ENCODE measurements at places on chromosomes 1 and 21.

GRCh38 chr1:107139833-107140702 lies 771 bp upstream of the NTNG1 start:
- no peak for DNase-seq

DNA sequence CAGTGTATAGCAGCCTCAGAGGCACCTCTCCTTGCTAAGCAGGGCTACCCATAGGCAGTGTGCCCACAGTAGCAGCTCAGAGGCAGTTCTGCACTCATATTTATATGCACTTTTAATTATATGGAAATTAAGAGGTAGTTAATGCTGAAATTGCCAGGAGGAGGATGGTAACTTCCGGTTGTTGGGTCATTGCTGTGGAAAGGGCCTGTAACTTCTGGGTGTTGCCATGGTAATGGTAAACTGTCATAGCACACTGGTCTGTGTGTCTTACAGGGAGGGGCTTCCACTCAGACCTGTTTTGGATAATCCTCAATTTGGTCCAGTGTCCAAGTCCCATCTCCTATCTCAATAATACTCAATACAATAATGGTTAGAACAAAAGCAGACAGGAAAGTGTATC lies 7.6 kb downstream of the CFH start:
- no peak for DNase-seq

DNA sequence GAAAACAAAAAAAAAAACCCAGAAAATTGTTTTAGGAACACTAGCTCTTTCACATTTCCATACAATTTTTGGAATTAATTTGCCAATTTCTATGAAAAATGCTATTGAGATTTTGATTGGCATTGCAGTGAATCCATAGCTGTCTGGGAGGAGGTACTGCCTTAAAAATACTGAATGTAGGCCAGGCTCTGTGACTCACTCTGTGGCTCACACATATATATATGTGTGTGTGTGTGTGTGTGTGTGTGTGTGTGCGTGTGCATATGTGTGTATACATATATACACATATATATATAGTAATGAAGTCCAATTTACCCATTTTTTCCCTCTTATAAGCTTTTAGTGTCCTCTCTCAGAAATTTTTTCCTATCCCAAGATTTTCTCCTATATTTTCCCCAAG lies 214.2 kb upstream of the DMRTA2 start:
- no peak for DNase-seq

- no peak for DNase-seq
Measured at GRCh38 chr1:204773246-204773645, 87.7 kb upstream of the LRRN2 start.

GRCh38 chr1:46557403-46557802 lies 6.0 kb upstream of the KNCN start:
- DNase-seq: no peak

DNA sequence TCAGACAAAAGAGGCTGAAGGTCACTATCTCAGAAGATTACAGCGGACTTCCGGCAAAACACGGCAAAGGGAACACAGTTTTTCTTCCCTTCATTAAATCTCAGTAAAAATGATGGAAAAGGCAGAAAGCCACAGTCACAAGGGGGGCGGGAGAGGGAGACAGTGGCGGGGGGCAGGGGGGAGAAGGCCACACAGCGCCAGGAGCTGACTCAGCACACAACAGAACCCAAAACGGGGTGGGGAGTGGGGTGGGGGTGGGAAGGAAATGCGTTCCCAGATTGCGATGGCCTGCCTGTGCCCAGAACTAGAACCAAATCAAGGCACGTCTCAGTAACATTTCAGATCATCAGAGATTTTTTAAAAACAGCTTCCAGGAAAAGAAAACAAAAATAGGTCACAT lies 13.4 kb downstream of the CFAP74 start:
- no peak for DNase-seq

All from NCI-H1092 treated with DMSO at 0.1 percent for 48 hours (cell line).